ENCODE measurements at places on chromosomes 1 and 21. TPM values are rescaled to one million over a fixed set of nuclear protein-coding genes. Genes with fewer than 3 reads are reported as not detected.

The ATP1B1 gene
- 230 TPM for total RNA-seq

The SPRR2A gene
- total RNA-seq: not detected

The BCAN gene
- 0.08 TPM for total RNA-seq

The KRTAP19-4 gene
- total RNA-seq: not detected

The TCHH gene
- total RNA-seq: 0.19 TPM

The PHACTR4 gene
- 23.1 TPM for total RNA-seq

The MYBPHL gene
- total RNA-seq: not detected

The WNT4 gene
- 0.41 TPM for total RNA-seq

The HSD3B1 gene
- total RNA-seq: not detected

The HES3 gene
- not detected for total RNA-seq

The NBPF20 gene
- 3.6 TPM for total RNA-seq

The PLA2G2C gene
- not detected for total RNA-seq

The SLC2A5 gene
- total RNA-seq: 0.17 TPM

The FAM163A gene
- not detected for total RNA-seq

The AJAP1 gene
- total RNA-seq: under 0.01 TPM

The ASPM gene
- 21.9 TPM for total RNA-seq

The DMBX1 gene
- total RNA-seq: 0.76 TPM

The B3GALT2 gene
- total RNA-seq: not detected

The CADM3 gene
- 0.14 TPM for total RNA-seq

The MCOLN2 gene
- total RNA-seq: 2.7 TPM

The FOXO6 gene
- 0.82 TPM for total RNA-seq

The SORT1 gene
- 3.4 TPM for total RNA-seq

The THEM5 gene
- not detected for total RNA-seq

Data from A549 treated with CpdA at 1 μM for 4 hours (cell line).